ENCODE measurements at places on chromosomes 3 and 15. TPM values are rescaled to one million over a fixed set of nuclear protein-coding genes. Genes with fewer than 3 reads are reported as not detected.

Gene ACKR2
- total RNA-seq = 24.5 TPM

Gene CACNA2D3
- total RNA-seq = not detected

Gene NUDT16
- total RNA-seq = 41.0 TPM

Gene RABL3
- total RNA-seq = 3.0 TPM

Gene COPB2
- total RNA-seq = 26.6 TPM

- H3K27ac ChIP-seq = no peak overlapping the region
- no peaks in the 10 kb centered on the region for H3K36me3 ChIP-seq
- DNase-seq = no peak
- no peaks in the 10 kb centered on the region for H3K4me1 ChIP-seq
- H3K27me3 ChIP-seq = no peaks in the 10 kb centered on the region
Observed at GRCh38 chr15:60525341-60526039, 46.5 kb upstream of the ICE2 start.

GRCh38 chr3:52061121-52061910, 4.9 kb upstream of the DUSP7 start:
- no peak for DNase-seq
- H3K36me3 ChIP-seq = no peaks in the 10 kb centered on the region
- H3K4me1 ChIP-seq = peaks cover 14% of the 10 kb centered on the region
- no peaks in the 10 kb centered on the region for H3K27me3 ChIP-seq
- no peak overlapping the region for H3K4me3 ChIP-seq

DNA sequence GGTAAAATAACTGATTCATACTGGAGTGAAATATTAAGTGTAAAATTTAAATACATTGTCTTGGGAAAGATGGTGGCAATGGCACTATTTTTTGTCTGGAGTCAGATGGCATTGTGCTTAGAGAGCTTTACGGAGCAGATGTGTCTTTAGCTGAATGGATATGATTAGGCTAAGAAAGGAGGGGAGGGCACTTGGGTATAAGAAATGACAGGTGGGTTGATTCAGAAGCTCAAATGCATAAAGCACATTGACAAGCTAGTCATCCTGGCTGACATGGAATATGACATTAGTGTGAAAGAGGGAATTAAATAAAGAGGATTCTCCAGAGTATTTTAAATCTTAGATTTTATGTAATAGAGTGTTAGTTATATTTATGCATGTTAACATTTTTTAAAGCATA, 570.1 kb upstream of the CBLB start:
- H3K36me3 ChIP-seq = no peaks in the 10 kb centered on the region
- H3K4me1 ChIP-seq = no peaks in the 10 kb centered on the region
- no peak overlapping the region for H3K27ac ChIP-seq
- no peak overlapping the region for H3K4me3 ChIP-seq
- no peak for DNase-seq

GRCh38 chr3:85508659-85509058, 549.9 kb downstream of the CADM2 start:
- H3K4me3 ChIP-seq = no peak overlapping the region
- H3K4me1 ChIP-seq = no peaks in the 10 kb centered on the region
- no peak overlapping the region for H3K27ac ChIP-seq
- no peaks in the 10 kb centered on the region for H3K27me3 ChIP-seq
- no peaks in the 10 kb centered on the region for H3K36me3 ChIP-seq
- no peak for DNase-seq

DNA sequence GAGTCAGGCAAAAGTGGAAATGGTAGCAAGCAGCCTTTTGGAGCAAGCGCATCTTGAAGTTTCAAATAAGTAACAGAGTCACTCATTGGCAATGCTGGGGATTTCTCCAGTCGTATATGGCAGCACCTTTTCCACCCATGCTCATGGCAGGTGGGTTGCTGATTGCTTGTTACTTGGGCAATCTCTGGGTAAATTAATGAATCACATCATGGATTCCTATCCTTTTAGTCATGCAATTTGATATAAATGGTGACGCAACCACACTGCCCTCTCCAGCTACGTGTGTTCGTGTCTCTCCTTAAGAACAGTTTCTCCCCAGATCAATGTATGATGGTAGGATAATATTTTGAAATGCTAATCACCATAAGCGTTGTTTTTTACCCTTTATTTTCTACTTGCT, 339.9 kb upstream of the KCNH8 start:
- no peaks in the 10 kb centered on the region for H3K27me3 ChIP-seq
- H3K4me1 ChIP-seq = no peaks in the 10 kb centered on the region
- H3K4me3 ChIP-seq = no peak overlapping the region
- H3K27ac ChIP-seq = no peak overlapping the region
- no peak for DNase-seq

GRCh38 chr15:52855157-52855556, 65.0 kb upstream of the ONECUT1 start:
- no peak overlapping the region for H3K4me3 ChIP-seq
- H3K27ac ChIP-seq = no peak overlapping the region
- H3K4me1 ChIP-seq = no peaks in the 10 kb centered on the region
- no peak for DNase-seq
- H3K27me3 ChIP-seq = no peaks in the 10 kb centered on the region

DNA sequence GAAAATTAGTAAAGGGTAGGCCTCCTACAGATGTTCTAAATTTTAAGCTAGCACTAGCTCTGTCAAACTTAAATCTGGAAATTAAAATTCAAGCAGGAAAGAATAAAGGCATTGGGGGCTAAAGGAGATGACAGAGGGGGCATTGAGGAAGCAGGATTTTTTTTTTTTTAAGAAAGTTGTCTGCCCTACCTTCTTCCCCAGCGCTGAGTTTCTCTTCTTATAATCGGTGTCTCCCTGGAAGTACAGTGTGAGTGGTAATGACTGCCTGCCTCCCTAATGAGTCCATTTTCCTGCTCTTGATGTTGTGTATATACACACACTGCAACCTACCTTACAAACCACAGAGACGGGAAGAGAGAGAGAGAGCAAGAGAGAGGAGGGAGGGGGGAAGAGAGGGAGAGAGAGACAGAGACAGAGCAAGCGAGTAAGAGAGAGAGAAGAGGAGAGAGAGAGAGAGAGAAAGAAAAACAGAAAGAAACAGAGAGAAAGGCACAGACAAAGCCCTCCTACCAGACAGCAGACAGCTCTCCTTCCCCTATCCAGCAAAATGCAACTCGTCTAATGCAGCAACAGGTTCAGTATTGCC, 47.0 kb downstream of the ZBTB20 start:
- H3K36me3 ChIP-seq = peaks cover 3% of the 10 kb centered on the region
- H3K4me1 ChIP-seq = peaks cover 2% of the 10 kb centered on the region
- no peaks in the 10 kb centered on the region for H3K27me3 ChIP-seq
- DNase-seq = no peak
- peak overlapping the region; percentile 59 for H3K4me3 ChIP-seq

DNA sequence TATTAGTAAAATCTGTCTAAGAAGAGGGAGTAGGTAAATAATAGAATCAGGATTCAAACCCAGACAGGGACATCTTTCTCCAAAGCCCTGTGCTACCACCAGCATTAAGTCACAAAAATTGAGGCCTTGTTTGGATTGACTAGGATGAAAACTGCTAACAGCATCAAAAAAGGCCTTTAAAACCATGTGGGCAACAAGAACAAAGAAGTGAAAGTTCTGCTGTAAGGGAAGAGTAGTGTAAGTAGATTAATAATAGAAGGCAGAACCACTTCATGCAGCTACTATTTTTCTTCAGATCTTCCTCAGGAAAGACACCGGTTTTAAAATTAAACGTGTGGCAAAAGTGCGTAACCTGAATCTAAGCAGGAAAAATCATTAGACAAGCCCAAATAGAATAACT, 15.3 kb upstream of the KBTBD12 start:
- H3K27me3 ChIP-seq = no peaks in the 10 kb centered on the region
- H3K27ac ChIP-seq = no peak overlapping the region
- H3K4me1 ChIP-seq = no peaks in the 10 kb centered on the region
- no peak overlapping the region for H3K4me3 ChIP-seq

GRCh38 chr15:73426323-73426994, 16.5 kb upstream of the REC114 start:
- H3K4me3 ChIP-seq = no peak overlapping the region
- H3K36me3 ChIP-seq = no peaks in the 10 kb centered on the region
- no peak for DNase-seq
- no peaks in the 10 kb centered on the region for H3K4me1 ChIP-seq
- no peaks in the 10 kb centered on the region for H3K27me3 ChIP-seq

- no peak for DNase-seq
- H3K27me3 ChIP-seq = peaks cover 7% of the 10 kb centered on the region
- no peak overlapping the region for H3K27ac ChIP-seq
- peak overlapping the region; percentile 62 for H3K4me3 ChIP-seq
- H3K4me1 ChIP-seq = no peaks in the 10 kb centered on the region
- H3K36me3 ChIP-seq = no peaks in the 10 kb centered on the region
Observed at GRCh38 chr15:100878648-100879047, 983 bp upstream of the ALDH1A3 start.

DNA sequence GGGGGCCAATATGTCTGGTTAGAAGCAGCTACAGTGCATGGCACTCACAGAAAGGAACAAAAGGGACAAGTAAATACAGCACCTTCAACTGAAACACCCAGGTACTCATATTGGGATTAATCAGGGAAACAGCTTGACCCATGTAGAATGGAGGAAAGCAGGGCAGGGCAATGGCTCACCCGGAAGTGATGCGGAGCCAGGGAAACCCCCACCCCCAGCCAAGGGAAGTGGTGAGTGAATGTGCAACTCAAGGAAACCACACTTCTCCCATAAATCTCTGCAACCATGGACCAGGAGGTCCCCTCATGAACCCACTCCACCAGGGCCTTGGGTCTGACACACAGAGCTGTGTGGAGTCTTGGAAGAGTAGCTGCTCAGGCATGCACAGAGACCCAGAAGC, 117.1 kb downstream of the MTHFS start:
- no peak overlapping the region for H3K4me3 ChIP-seq
- no peak for DNase-seq
- H3K27me3 ChIP-seq = no peaks in the 10 kb centered on the region
- no peak overlapping the region for H3K27ac ChIP-seq
- no peaks in the 10 kb centered on the region for H3K36me3 ChIP-seq

DNA sequence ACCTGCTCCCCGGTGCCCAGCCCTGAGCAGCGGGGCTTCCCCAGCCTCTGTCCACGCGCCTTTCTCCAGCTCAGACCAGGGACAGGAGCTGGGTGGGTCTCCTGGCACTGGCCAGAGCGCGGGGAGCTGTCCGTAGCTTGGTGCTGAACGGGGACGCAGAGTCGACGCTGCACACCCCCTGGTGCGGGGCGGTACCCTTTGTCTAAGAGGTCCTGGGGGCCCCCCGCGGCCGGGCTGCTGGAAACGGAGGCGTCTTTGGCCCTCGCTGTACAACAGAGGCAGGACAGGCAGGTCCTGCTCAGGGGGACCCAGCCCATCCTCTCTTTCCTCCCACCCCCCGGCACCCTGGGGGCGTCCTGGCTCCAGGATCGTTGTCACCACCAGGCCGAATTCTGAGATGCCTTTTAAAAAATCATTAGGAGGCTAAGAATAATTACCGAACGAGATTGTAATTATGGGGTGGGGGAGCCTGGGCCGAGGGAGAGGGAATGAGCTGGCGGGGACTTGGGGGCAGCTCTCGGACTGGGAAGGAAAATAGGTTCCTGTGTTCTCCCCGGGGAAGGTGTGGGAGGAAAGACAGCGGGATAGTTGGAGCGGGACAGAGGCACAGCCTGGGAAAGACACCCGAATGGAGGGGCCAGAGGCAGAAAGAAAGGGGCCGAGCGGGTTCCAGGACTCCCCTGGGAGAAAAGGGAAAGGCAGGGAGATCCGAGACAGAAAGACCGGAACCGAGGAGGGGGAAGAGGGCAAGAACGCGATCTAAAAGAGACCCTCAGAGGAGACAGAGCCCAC, 4.1 kb upstream of the SKOR1 start:
- DNase-seq = no peak
- no peak overlapping the region for H3K27ac ChIP-seq
- no peak overlapping the region for H3K4me3 ChIP-seq
- no peaks in the 10 kb centered on the region for H3K36me3 ChIP-seq
- peaks cover 39% of the 10 kb centered on the region for H3K27me3 ChIP-seq

- H3K27me3 ChIP-seq = no peaks in the 10 kb centered on the region
- no peaks in the 10 kb centered on the region for H3K36me3 ChIP-seq
- H3K27ac ChIP-seq = no peak overlapping the region
- H3K4me1 ChIP-seq = no peaks in the 10 kb centered on the region
- no peak for DNase-seq
- H3K4me3 ChIP-seq = no peak overlapping the region
Observed at GRCh38 chr3:166447513-166447912, 610.3 kb upstream of the BCHE start.

DNA sequence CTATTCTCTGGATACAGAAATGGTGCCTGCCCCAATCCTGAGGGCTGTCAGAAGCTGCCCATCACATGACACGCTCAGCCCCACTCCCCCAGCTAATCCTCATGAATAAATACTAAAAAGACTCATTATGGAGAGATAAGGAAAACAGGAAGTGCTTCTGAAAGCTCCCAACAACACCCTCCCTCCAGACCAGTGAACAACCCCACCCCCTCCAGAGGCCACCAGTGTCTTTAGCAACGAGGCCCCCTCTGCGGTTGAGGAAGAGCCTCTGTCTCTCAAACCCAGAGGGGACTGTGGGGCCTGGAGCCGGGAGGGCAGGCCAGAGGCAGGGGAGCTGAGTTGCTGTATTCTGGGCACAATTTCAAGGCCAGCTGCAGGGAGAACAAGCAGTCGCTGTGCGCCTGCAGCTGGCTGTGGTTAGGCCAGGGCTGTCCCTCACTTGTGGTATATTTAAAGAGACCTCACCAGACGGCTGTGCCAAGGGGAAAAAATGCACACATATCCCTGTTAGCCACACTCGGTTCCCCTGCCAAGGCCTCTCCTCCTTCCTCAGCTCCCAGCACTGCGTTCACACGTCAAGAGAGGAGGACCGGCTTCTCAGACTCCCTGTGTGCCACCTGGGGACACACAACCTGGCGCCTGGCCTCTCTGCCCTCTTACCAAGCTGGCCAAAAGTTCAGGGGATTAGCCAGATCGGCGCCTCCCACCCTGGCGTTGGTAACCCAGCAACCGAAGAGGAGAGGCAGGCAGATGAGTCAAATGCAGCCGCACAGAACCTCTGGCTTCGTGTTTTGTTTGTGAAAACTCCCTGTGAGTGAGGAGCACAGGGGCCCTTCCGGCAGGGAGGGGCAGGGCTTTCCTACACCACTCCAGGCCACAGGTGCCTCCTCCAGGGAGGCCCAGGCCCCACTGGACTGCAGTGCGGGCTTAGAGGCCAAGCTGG, 101.2 kb upstream of the ETV5 start:
- H3K4me1 ChIP-seq = peaks cover 10% of the 10 kb centered on the region
- no peak overlapping the region for H3K4me3 ChIP-seq
- DNase-seq = no peak
- H3K27me3 ChIP-seq = no peaks in the 10 kb centered on the region
- no peaks in the 10 kb centered on the region for H3K36me3 ChIP-seq

GRCh38 chr3:42572278-42572677, 9.5 kb downstream of the SEC22C start:
- H3K36me3 ChIP-seq = peaks cover 37% of the 10 kb centered on the region
- no peak for DNase-seq
- no peak overlapping the region for H3K27ac ChIP-seq
- H3K4me3 ChIP-seq = no peak overlapping the region

- H3K4me1 ChIP-seq = peaks cover 24% of the 10 kb centered on the region
- no peaks in the 10 kb centered on the region for H3K27me3 ChIP-seq
- H3K36me3 ChIP-seq = peaks cover under 1% of the 10 kb centered on the region
- no peak overlapping the region for H3K27ac ChIP-seq
Observed at GRCh38 chr15:44545913-44546802, 9.2 kb downstream of the EIF3J start.

GRCh38 chr3:120280026-120280425, 5.0 kb downstream of the GPR156 start:
- H3K4me3 ChIP-seq = no peak overlapping the region
- H3K4me1 ChIP-seq = no peaks in the 10 kb centered on the region
- no peaks in the 10 kb centered on the region for H3K36me3 ChIP-seq

Data from ascending aorta (tissue), 2 donors.